Posterior cingulate gyrus (tissue), 11 donors: ENCODE measurements at places on chromosomes 5 and 9.

GRCh38 chr5:156147261-156147943 is 179.6 kb upstream of the SGCD start:
- no peak for DNase-seq

DNA sequence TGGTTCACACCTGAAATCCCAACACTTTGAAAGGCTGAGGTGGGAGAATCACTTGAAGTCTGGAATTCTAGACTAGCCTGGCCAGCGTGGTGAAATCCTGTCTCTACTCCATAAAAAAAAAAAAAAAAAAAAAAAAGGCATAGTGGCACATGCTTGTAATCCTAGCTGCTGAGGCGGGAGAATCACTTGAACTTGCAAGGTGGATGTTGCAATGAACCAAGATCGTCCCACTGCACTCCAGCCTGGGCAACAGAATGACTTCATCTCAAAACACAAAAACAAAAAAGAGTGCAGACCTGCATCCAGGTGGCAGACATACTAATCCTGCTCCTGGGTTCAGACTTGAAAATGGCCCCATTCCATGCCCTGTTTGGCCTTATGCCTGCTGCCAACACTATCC is 21.8 kb upstream of the ADAMTS19 start:
- no peak for DNase-seq

- DNase-seq = no peak
These were observed 128.7 kb upstream of the BOD1 start for GRCh38 chr5:173745123-173745522.

- DNase-seq = no peak
These were observed 332.8 kb downstream of the NSG2 start for GRCh38 chr5:174378121-174378874.

DNA sequence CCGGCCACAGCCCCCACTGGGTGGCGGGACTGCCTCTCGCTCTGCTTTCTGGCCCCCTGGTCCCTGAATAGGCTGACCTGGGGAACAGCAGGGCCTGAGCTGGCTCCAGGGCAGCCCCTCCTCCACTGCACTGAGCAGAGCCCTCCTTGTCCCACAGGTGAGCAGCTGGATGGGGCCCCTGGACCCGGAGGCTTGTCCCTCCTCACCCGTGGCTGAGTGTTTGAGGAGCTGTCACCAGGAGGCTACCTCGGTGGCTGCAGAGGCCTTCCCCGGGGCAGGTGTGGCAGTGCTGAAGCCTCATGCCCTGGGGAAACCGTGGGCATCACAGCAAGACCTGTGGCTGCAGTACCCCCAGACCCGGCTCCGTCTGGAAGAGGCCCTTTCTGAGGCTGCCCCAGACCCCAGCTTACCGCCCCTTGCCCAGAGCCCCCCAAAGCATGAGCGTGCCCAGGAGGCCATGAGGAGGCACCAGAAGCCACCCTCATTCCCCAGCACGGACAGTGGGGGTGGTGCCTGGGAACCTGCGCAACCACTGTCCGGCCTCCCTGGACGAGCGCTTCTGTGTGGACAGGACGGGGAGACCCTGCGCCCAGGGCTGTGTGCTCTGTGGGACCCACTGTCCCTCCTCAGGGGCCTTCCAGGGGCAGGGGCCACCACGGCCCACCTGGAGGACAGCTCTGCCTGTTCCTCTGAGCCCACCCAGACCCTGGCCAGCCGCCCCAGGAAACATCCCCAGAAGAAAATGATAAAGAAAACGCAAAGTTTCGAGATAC is 28.5 kb upstream of the LRRC14B start:
- DNase-seq = peak; percentile 57

DNA sequence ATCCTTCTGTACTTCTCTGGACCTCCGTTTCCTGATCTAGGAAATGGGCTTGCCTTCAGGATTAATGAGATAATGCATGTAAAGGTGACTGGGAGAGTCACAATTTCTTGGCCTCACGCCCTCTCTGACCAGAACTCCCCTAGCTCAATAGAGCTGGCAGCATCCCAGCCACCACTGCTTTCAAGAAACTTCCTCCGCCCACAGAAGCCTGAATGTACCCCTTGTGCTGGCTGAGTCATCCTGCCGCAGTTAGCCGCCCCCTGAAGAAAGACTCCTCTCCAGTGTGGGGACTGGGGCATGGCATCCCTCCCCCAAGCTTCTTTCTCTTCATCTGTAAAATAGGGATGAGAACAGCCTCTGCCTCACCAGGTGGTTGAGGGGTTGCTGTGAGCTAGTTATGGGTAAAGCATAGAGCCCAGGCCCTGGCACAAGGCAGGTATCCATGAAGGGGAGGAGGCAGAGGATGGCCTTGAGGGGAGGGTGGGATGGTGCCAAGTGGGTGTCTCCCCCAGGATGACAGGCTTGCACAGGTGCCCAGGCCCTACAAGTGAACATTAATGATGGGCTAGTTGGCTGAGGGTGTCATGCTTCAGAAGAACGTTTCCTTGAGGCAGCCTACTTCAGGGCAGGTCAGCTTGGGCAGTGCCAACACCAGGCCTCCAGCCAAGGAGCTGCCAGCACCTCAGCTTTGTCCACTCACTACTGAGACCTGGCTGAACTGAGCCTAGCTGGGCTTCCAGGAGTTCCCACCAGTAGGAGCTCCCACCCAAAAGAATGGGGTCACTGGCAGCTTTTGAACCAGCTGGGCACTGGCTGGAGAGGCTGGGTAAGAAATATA is 3.4 kb downstream of the PDLIM4 start:
- DNase-seq = peak; percentile 79

DNA sequence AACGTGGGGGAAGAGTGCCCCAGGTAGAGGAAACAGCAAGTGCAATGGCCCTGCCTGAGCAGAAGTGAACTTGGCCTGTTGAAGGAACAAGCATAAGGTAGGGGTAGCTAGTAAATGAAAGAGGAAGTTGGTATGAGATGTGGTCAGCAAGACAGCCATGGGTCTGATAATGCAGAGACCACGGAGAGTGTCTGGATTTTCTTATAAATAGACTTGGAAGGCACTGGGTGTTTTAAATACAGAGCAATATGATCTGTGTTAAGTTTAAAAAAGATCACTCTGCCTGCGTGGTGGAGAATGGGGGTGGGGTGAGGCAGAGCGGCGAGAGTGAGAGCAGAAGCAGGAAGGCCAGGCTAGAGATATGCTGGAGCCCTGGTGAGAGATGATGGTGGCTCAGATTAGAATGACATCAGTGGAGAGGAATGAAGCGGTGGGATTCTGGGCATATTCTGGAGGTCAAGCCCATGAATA is 4.2 kb downstream of the ADAM19 start:
- no peak for DNase-seq

GRCh38 chr9:129175825-129176633 is 2.0 kb downstream of the IER5L start:
- DNase-seq = peak; percentile 89

DNA sequence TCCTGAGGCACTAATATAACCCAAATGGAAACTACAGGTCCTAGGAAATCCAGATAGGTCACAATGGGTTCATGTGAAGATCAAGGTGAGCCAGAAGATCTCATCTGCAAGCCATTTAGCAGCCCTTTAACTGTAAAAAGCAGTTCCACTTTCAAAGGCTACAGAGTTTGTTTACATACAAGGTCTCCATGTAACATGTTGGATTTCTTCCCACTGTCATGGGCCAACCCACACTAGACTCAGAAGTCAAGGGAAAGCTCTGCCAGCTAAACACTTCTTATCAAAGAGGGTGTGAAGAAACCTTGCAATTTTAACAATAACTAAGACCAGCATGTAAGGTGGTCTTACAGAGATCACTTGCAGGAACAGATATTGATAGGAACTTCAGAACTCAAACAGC is 3.8 kb upstream of the CTNNAL1 start:
- no peak for DNase-seq
